ENCODE measurements at places on chromosomes 11 and 22.

GRCh38 chr22:46900549-46900948 is 138.1 kb downstream of the TBC1D22A start:
- DNase-seq = no peak

GRCh38 chr11:93842461-93842860 is 8.0 kb downstream of the VSTM5 start:
- DNase-seq = no peak

DNA sequence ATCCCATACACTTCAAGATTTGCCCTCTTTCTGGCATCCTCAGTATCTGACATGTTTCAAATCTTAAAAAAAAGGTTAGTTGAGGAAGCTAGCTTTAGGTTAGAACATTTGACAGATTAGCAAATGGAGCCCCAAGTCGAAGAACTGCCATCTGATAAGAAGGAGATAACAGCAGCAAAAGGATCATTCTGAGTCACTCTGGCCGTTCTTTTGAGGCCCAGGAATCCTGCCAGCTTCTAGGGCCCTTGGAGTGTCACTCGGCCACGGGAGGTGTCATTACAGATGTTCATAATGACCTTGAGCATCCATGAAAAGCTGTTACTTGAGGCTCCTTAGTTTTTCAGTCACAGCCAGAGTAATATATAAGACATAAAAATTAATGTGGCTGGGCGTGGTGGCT is 132.1 kb upstream of the RASSF10 start:
- no peak for DNase-seq

DNA sequence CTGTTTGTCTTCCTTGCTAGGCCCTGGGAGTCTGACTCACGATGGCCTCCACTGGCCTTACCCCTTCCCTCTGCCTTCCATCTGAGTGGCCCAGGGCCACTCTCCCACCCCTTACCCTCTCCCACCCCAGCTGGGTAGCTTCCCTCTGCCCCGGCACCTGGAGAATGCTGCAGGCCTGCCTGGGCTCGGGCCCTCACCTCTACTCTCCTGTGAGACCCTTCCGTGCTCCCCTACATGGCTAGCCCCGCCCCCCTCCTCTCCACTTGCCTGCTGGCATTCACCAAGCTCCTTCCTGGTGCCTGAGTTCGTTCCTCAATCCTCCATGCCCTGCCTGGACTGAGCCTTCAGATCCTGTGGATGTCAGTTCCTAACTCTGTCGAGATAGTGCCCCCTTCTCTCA is 8.7 kb downstream of the RAB36 start:
- no peak for DNase-seq
